ENCODE measurements at places on chromosomes 3 and 15.

GRCh38 chr3:101518421-101518871 lies 5.4 kb upstream of the SENP7 start:
- no peak for DNase-seq

DNA sequence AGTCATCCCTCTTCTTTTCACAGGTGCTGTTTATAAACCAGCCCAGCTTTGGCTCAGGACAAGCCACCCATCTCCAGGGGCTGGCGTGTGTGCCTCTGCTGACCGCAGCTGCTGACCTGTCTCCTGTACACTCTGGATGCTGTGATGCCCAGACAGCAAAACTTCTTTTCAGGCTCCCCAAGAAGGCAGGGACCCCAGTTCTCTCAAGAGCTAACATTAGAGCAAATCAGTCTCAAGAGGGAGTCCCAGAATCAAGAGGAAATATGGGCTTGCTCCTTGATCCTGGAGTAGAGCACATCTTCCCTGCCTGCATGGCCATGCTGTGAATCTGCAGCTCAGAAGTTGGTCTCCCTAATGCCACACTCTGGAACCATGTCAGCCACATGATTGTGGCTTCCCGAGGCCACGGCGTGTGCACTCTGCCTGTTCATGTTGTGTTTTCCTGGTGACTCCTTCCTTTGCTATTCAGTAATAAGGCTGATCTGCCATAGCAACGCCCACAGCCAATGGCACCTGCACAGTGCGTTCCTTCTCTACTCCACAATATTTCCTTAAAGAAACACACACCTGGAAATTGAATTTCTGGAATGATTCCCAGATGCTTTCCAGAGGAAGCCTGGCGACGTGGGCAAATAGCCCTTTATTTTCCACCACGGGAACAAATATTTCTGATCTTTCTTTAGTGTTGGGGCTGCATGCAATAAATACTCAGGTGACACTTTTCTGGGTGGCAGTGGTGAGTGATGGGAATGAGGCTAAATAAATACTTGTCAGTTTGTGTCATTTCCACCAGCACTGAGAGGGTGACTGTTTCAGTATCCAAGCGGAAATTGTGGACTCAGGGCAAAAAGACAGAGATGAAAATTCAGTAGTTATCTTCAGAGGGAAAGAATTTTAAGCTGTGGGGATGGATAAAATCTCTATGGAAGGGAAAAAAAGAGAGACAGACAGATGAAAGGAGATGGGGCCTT lies 21.9 kb upstream of the THSD4 start:
- DNase-seq, result no peak

DNA sequence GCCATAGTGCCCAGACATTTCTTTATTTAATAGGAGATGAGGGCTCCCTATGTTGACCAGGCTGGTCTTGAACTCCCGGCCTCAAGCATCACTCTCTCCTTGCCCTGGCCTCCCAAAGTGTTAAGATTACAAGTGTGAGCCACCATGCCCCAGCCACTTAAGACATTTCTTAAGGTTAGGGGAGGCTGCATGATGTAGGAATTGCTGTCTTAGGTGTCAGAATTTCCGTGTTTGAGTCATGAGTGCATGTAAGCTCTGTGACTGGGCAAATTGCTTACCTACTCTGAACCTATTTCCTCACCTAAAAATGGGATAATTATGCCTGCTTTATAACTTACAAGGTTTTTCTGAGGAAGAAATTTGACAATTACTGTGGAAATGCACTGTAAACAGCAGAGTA lies 34.2 kb upstream of the SIAH2 start:
- no peak for DNase-seq

DNA sequence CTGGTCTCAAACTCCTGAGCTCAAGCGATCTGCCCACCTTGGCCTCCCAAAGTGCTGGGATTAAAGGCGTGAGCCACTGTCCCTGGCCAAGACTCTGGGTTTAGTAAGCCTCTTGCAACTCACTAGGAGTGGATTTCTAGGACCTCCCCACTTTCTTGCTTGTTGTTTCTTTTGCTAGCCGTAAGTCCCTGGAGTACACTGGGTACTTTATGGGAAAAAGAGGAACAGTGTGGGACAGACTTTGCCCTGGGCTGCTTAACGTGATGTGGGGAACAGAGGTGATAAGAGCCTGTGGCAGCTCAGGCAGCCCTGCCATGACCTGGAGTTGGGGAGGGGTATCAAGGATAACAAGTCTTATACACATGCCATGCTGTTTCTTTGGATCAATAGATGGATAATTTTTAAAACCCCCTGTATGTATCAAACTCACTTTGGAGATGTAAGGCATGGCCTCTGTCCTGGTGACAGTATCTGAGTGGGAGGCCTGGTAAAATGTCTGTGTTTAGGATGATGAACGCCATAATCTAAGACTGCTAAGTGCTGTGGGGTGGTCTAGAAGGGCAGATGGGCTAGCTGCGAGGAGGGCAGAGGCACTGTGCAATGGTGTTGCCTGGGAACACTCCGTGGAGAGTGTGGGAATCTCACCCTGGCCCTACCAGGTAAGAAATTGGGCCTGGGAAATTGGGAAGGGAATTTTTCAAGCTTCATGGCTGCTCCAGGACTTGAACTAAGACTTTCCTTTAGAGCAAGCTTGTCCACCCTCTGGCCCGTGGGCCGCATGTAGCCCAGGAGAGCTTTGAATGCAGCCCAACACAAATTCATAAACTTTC lies 54.8 kb downstream of the SMAD3 start:
- DNase-seq, result no peak

DNA sequence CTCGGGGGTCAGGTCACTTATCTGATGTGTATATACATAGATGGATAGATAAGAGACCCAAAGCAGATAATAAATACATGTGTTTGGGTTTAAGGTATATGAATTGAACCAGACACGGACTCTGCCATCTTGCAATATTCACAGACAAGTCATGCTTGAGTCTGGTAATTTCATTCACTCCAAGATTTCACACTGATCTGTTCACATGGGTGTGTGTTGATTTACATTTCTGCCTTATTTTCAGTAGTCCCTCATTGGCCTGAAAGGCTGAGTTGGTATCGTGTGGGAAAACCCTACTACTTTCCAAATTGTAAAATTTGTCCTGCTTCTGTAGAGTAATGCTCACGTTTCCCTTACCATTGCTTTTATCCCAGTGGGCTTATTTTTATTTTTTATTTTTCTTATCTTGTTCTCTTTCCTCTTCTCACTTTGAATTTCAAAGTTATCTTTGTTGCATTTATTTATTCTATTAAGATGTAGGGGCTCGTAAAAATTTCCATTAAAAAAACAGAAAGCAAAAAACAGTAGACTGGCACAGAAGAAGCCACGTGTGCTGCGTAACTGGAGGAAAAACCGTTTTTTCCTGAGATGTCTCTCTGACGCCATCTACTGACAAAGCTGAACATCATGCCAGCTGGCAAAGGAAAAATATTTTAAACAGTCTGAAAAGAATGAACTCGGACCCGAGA lies 10.8 kb upstream of the MFSD1 start:
- no peak for DNase-seq

DNA sequence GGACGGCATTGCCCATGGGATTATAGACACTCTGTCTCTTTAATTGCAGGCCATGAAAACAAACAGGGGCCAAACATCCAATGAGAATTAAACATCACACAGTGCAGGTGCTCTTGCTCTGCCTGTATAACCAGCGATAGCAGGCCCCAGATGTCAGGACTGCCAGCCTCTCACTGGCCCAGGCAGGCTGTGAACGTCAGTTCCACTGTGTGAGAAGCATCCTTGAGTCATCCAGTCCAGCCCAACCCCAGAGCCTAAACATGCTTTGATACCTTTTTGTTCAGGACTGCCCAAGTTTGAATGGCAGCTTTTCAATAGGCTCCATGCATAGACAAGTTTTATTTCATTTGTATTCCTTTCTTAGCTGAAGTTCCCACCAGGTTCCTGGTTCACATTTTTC lies 189.8 kb downstream of the SLCO3A1 start:
- DNase-seq, result no peak

DNA sequence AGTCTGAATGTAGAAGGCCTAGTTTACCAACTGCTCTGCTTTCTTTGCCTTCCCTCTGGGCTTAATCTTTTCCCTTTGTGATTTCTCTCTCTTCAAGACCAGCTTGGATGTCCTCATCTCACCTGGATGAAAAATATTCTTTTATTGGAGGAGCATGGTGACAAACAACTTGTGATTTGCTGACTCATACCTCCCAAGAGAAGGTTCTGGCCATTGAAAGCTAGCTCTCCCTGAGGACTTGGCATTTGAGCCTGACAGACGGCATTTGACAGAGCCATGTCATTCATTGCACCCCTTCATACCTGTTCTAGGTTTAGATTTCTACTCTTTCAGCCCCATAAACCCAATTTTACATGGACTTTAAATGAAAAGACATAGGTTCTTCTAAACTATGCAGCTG lies 33.3 kb downstream of the ATG7 start:
- no peak for DNase-seq

DNA sequence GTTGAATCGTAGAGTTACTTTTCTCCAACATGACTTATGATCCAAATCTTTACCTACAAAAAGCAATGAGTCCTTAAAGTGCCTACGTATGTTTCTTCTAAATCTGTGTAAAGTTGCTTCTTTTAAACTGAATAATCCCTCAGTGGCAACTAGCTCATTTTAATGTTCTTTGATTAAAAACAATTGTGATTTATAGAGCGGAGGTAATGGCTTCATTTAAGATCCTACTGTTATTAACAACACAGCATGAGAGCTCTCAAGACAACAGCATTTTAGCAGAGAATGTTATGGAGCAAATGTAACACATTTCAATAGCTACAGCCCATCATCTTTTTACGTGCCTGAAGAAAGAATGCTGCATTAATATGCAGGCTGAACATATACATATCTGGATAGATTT lies 55.3 kb upstream of the VGLL3 start:
- DNase-seq, result no peak

- peak; percentile 43 for DNase-seq
Measured at GRCh38 chr15:47607695-47608094, 109.6 kb upstream of the SEMA6D start.

- DNase-seq, result no peak
Measured at GRCh38 chr15:31275331-31276262, 51.0 kb upstream of the KLF13 start.

DNA sequence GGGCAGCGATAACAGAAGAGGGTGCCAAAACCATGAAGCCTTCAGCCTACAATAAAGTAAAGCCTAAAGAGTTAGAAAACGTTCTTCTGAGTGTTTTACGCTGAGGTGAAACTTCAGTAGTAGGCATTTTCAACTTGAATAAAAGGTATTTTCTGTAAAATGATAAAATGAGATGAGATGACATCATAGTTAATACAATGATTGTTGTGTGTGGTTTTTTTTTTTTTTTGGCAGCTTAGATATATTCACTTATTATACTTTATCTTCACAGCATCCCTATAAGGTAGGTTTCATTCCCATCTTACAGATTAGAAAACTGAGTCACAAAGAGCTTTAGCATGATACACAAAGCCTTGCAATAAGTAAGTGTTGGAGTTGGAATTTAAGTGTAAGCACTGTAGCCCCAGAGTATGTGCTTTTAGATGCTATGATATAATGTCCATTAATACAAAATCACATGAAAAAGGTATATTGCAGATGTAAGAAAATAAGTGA lies 291.9 kb upstream of the GRM7 start:
- DNase-seq, result no peak

DNA sequence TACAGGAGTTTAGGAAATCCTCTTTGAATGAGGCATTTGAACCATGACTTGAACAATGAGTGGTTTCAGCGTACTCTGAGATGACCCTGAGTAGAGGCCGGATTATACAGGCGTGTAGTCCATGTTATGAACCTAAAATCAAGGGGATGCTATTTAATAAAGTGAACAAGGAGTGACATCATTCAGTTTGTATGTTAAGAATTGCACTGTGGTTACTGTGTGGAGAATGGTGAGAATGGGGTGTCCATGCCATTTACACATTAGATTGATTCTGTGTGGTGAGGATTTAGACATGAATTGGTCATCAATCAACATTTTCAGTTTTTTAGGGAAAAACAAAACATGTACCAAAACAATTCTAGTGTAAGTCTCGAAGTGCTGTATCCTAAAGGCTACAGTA lies 65.8 kb downstream of the TPRG1 start:
- no peak for DNase-seq

- no peak for DNase-seq
Measured at GRCh38 chr15:72227720-72228119, 3.3 kb downstream of the PKM start.

- DNase-seq, result no peak
Measured at GRCh38 chr3:76998555-76998954, 41.3 kb upstream of the ROBO2 start.

Data from right cardiac atrium (tissue), 5 donors.